Vagina (tissue), 2 donors: ENCODE measurements at places on chromosomes 13 and 19.

GRCh38 chr19:30036154-30037129 is 94.4 kb downstream of the URI1 start:
- no peak for DNase-seq

- peak; percentile 92 for DNase-seq
Measured at GRCh38 chr19:52397310-52398080, at the start of gene ZNF528. ZNF528 (plus strand) TSS chr19:52397849; CDS start chr19:52402014, 4,165 bp downstream.

DNA sequence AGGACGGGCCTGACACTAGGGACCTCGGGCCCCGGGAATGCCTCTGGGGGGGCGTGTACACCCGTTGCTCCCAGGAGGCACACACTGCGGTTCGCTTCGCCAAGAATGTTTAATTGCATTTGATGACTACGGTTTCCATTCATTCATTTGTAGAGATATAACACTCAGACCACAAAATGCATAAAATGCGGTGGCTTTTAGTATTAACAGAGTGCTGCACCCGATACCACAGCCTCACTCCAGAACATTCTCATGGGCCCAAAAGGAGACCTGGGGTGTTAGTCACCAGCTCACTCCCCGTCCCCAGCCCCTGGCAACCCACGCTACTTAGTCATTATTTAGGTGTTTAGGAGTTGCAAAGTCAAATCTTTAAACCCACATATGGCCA is 21.8 kb downstream of the HCN2 start:
- DNase-seq = no peak

- DNase-seq = no peak
Measured at GRCh38 chr13:111259058-111259457, 61.4 kb upstream of the TEX29 start.

DNA sequence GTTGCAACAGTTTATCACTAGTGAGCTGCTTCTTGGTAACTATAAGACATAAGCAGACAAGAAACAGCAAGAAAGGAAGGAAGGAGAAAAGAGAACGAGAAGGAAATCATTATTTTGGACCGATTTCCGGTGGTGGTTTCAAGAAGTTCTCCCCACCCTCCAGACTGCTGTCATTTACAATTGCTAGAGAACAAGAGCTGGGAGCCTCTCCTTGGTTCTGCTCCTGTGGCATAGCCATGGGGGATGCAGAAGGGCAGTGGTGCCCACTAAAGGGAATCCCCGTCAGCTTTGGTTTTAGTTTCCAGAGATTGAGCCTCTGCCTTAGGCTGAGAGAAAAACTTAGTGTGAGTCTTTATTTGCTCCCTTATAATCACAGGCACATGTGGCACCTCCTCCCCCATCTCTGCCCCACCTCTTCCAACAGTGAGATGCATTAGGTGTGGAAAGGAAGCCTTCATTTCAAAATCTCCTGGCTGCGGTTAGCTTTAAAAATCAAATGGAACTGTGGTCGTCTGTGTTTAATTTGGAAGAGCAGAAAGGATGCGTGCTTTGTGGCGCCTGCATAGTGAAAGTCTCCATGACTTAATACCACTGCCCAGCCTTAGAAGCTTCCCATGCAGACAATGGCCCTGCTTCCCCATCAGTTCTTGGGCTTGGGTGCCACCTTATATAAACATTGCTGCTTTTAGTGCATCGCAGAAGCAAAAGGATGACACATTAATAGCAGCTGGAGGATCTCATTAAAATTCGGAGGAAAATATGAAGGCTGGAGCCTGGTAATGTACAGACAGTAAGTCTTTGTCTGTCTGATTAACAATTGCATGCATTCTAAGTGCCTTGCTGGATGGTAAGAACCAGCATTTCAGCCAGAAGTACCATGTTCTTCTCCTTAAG is 25.0 kb downstream of the LRCH1 start:
- no peak for DNase-seq

DNA sequence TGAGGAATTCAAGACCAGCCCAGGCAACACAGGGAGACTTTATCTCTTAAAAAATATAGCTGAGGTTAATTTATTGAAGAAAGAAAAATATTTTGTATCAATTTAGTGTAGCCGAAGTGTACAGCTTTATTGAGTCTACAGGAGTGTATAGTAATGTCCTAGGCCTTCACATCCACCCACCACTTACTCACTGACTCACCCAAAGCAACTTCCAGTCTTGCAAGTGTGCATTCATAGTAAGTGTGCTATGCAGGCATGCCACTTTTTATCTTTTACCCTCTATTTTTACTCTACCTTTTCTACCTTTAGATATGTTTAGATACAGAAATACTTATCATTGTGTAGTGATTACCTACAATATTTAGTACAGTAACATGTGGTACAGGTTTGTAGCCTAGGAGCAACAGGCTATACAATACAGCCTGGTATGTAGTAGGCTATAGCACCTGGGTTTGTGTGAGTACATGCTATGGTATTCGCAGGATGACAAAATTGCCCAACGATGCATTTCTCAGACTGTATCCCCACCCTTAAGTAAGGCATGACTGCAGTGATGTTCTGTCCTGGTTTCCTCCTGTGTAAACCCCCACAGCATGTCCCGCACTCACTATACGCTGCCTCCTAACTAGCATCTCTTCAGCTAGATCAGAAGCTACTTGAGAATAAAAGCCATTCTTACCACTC is 15.3 kb upstream of the ATP12A start:
- DNase-seq = no peak

DNA sequence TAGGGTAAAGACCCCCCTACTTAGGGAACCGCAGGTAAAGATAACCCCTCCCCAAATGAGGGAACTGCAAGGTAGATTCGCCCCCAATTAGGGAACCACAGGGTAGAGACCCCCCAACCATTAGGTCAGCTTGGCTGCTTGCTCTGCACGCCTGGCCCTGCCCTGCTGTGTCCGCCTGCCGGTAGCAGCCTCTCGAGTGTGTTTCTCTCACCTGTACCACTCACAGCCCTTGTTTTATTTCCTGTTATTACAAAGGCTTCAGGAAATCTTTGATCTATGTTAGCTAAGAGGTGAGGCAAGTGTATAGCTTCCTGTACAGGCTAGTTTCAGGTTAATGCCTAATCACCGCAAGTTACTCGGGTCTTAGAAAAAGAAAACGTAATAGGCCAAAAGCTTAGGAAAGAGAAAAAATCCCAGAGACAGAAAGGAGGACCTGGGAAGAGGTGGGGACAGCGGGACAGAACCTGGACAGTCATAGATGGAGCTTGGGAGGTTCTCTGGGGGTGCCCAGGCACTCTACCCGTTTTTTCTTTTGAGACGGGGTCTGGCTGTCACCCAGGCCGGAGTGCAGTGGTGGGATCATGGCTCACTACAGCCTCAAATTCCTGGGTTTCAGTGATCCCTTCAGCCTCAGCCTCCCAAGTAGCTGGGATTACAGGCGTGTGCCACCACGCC is 23.1 kb upstream of the EIF3G start:
- DNase-seq = no peak

GRCh38 chr19:16628984-16629691 is 1.1 kb upstream of the MED26 start:
- no peak for DNase-seq

DNA sequence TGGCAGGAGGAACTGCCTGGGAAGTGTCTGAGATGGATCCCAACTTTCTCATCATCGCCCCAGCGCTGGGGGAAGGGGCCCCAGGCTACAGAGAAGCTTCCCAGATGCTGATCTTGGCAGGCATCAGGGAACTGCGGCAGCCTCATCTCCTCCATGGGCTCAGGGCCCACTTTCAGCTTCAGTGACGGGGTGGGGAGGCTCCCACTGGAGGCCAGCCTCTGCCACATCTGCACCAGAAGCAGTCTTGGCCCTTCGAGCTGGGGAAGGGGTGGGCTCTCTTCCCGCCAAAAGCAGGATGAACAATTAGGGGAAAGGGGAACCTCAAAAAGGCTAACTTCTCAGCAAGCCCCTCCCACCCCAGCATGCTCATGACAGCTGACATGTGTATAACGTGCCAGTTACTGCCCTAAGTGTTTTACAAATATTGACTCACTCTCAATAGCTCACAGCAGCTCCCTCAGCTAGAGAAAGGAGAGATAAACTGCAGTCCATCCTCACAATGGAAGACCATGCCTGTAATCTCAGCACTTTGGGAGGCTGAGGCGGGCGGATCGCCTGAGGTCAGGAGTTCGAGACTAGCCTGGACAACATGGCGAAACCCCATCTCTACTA is 7.1 kb upstream of the S1PR2 start:
- DNase-seq = no peak
